ENCODE measurements at places on chromosomes 12 and 14. TPM values are rescaled to one million over a fixed set of nuclear protein-coding genes. Genes with fewer than 3 reads are reported as not detected.

IL26 gene
- not detected for total RNA-seq

RPL10L gene
- not detected for total RNA-seq

PTPN6 gene
- 1.2 TPM for total RNA-seq

MYL2 gene
- total RNA-seq, result not detected

ADCY4 gene
- total RNA-seq, result 55.1 TPM

RERG gene
- not detected for total RNA-seq

HEBP1 gene
- total RNA-seq, result 14.0 TPM

PRIMA1 gene
- total RNA-seq, result not detected

TAS2R19 gene
- 5.5 TPM for total RNA-seq

RTN1 gene
- total RNA-seq, result 0.10 TPM

GTF2H3 gene
- total RNA-seq, result 52.3 TPM

IL22 gene
- total RNA-seq, result not detected

AQP2 gene
- not detected for total RNA-seq

MYG1 gene
- total RNA-seq, result 45.7 TPM

TAS2R20 gene
- total RNA-seq, result 3.9 TPM

GDF3 gene
- 0.96 TPM for total RNA-seq

MED6 gene
- total RNA-seq, result 30.7 TPM

EID3 gene
- total RNA-seq, result 11.4 TPM

LTB4R2 gene
- total RNA-seq, result 10.6 TPM

SLC35F4 gene
- not detected for total RNA-seq

LRCOL1 gene
- not detected for total RNA-seq

PRR13 gene
- 68.9 TPM for total RNA-seq

SLC7A7 gene
- total RNA-seq, result 6.9 TPM

CRACR2A gene
- total RNA-seq, result 15.7 TPM

Measured in vein endothelial cell (primary cell).